ENCODE measurements at places on chromosomes 1 and 21.
A peak's percentile ranks its signal among the peaks of the same experiment; 100 is the strongest.

- DNase-seq = peak; percentile 43
These were observed 11.3 kb upstream of the MAP10 start for GRCh38 chr1:232793944-232794343.

DNA sequence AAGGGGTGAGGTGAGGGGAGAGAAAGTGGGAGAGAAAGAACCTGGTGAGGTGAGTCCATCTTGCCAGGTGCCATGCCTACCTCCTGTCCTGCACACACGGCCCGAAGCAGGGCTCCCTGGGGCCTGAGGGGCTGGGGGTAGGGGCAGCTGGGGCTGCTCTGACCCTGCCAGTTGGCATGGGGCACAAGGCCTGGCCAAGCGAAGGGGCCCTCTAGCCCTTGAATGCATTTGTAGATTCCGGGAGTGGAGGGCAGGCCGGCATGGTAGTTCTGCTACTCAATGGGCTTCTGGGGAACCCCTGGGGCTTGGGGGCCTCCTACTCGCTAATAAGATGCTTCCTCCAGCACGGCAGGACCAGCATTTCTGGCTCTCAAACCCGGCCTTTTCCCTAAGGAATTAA, 3.6 kb upstream of the PRDM16 start:
- no peak for DNase-seq

- DNase-seq = no peak
These were observed 94.2 kb upstream of the COA6 start for GRCh38 chr1:234279021-234279420.

GRCh38 chr1:180765151-180765550, 133.3 kb downstream of the XPR1 start:
- no peak for DNase-seq

GRCh38 chr1:151542710-151543129, 2.6 kb downstream of the TUFT1 start:
- DNase-seq = no peak

DNA sequence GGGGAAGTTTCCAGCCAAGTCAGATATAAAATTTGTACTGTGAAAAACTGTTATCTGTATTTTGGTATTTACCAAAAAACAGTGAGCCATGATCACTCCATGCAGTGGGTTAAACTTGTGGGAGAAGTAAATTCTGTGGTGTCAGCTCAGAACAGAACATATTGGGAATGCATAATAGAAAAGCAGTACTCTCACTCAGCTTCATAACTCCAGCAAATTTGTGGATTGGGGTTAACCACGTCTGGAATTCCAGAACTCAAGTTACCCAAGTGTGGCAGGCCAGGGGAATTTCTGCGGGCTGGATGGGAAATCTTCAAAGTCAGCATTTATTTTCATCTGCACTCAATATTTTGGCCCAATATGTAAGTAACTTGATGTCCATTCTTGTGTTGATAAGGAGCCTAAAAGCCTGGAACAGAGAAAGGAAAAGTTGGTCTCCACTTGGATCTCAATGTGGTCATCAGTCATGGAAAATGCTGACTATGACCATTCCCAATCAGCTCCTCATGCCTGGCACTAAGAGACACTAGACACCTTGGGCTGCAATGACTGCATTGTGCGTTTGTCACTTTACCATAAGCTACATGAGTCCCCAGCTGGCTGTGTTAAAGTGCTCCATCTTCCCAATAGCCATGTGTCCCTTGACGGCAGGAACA, 39.1 kb upstream of the ENAH start:
- peak; percentile 70 for DNase-seq

GRCh38 chr1:63547621-63548294, 24.4 kb downstream of the EFCAB7 start:
- DNase-seq = no peak

- DNase-seq = no peak
These were observed 6.1 kb downstream of the PDE9A start for GRCh38 chr21:42659416-42660117.

GRCh38 chr1:14160781-14161180, 437.7 kb upstream of the KAZN start:
- DNase-seq = no peak

GRCh38 chr1:40948741-40949443, 30.6 kb upstream of the CTPS1 start:
- DNase-seq = no peak

DNA sequence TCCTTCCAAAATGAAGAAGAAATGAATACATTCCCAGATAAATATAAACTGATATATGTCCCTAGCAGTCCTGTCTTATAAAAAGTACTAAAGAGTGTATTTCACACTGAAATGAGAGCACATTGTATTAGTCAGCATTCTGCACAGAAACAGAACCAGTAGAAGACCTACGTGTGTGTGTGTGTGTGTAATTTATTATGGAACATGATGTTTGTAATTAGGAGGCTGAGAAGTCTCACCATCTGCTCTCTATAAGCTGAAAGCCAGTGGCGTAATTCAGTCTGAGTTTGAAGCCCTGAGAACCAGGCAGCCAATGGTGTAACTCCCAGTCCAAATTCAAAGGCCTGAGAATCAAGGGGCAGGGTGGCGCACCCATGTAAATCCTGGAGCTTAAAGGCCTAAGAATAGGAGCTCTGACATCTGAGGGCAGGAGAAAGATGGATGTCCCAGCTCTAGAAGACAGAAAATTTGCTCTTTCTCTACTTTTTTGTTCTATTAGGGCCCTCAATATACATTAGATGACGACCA, 146.5 kb upstream of the LYPLAL1 start:
- no peak for DNase-seq

- no peak for DNase-seq
These were observed 20.1 kb upstream of the S100A10 start for GRCh38 chr1:152013664-152014237.

- no peak for DNase-seq
These were observed 51.1 kb upstream of the CFHR3 start for GRCh38 chr1:196723325-196724185.

- no peak for DNase-seq
These were observed 107.0 kb upstream of the IRF2BP2 start for GRCh38 chr1:234716908-234717375.

DNA sequence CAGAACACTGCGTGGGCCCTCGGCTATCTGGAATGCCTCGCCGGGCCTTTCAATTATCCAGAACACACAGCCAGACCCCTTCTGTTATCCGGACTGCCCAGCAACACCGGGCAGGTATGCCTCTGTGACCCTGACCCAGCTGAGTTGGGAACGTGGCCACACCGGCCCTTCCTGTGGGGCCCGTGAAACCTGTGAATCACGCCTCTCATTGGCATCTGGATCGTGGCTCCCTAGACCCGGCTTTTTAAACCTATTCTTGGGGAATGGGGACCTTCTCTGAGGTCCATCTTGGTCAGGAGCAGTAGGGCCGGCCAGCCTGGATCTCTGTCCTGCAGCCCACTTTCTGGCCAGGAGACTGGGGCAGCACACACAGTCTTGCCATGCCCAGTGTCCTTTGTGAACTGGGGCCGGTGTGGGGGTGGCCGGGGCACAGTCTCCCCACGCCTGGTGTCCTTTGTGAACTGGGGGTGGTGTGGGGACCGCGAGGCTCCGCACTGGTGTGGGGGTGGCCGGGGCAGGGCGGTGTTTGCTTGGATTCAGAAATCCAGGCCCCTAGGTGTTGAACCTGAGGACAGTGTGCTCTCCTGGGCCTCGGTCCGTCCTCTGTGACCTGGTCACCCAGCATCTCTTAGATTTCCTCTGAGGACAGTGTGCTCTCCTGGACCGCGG, 11.1 kb downstream of the COL18A1 start:
- DNase-seq = no peak

DNA sequence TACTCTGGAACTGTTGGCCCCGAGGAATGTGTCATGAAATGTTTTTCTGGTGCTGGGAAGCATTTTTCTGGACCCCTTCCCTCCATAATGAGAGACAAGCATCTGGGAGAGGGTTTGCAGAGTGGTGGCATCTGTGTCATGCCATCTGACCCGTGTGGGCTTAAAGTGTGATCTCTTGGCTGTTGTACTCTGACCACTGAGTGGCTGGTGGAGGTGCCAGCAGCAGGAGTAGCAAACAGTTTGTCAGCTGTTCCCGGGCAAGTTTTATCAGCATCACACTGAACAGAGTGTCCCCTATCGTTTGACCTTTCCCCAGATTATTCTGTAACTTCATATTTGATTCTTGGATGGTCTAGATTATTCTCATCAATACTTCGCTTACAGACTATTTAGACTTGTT, 150.1 kb downstream of the HHAT start:
- no peak for DNase-seq

DNA sequence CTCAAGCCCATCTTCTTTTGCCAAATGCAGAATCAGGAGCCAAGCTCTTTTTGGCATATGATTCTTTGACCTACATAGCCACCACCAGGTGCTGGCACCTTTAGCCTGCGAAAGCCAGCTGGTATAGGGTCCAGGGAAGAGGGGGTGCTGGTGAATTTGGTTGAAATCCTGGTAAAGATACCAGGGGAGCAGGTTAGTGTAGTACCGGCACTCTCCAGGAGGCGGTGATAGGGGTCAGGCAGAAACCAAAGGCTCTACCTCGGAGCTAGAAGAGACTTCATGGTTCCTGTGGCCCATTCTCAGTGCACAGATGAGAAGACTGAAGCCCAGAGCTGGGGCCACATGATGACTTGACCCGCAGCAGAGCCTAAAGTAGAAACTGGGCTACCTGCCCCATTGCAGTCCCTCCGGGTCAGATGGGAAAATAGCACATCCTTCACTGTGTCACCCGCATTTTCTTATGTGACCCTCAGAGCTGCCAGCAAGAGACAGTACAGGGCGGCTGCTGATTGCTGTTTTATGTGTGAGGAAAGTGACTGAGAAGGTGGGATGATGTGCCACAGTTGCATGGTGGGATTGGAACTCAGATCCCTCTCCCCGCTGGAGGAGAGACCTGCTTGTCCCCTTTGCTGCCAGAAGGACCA, 36.0 kb upstream of the IL19 start:
- no peak for DNase-seq

DNA sequence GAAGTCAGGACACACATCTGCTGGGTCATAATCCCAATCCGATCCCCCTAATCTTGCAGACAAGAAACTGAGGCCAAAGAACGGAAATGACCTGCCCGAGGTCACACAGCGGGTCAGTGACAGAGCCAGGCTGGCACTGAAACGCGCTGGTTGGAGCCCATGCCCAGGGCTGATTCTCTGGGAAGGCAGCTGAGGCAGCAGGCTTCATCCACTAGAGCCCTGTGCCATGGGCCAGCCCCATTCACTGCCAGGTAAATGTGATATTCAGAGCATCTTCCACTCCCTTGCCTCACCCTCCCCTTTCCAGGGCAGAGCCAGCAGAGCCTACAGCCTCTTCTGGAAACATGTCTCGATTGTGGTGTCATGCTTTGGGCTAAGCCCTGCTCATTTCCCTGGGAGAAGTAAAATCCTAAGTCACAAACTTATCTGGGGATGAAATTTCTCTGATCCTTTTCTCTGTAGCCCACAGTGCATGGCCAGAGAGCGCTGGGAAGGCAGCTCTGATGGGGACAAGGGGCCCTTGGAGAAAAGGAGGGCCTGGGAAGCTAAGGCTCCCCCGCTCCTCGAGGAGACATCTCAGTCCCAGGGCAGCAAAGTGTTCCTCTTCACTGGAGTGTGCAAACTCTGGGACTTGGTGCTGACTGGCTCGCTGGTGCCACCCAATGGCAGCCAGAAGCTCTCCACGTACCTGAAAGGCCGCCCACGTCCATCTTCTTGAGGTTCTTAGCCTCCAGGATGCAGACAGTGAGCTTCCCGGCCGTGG, 110.4 kb downstream of the SYT2 start:
- no peak for DNase-seq

- DNase-seq = no peak
These were observed 32.4 kb downstream of the SPTA1 start for GRCh38 chr1:158654086-158654485.

DNA sequence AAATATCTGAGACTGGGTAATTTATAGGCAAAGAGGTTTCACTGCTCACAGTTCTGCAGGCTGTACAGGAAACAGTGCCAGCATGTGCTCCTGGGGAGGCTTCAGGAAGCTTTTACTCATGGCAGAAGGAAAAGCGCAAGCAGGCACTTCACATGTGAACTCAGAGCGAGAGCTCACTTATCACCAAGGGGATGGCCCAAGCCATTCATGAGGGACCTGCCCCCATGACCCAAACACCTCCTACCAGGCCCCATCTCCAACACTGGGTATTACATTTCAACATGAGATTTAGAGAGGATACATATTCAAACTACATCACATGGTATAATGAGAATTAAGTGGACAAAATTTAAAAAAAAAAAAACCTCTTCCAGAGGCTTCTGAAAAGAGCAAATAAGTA, 13.7 kb downstream of the WASF2 start:
- DNase-seq = no peak

- no peak for DNase-seq
These were observed 1.5 kb downstream of the SHISA4 start for GRCh38 chr1:201890223-201890622.

- no peak for DNase-seq
These were observed 90.9 kb downstream of the IER5 start for GRCh38 chr1:181179279-181179986.

DNA sequence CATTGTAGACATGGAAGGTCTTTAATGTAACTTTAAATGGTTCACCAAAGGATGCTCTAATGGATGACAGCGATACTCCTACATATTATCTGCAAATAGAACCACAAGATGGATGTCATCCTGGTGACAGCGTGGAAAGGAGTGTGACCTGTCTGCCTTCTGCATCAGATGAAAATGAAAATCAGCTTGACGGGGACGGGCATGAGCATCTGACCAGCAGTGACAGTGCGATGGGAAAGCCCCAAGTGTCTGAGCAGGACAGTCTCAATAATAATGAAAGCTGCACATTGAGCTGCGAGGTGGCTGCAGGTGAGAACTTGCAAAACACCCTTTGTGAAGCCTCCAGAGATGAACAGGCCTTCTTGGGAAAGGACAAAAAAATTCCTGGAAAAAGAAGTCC, 25.2 kb downstream of the CNST start:
- DNase-seq = no peak

DNA sequence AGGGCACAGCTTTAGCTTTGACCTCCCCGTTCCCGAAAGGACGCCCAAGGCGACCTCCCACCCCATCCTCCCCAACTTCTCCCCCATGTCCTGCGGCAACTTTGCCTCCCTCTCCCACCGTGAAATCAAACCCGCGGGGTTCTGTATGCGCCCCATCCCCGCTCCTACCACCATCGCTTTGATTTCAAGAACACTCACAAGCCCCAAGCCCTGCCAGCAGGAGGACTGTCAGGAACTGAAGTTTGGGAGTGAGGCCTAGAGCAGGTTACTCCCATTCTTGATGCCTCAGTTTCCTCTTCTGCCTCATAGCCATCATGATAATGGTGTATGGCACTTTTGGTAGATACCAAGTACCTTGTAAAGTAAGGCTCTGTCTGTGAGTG, 2.3 kb downstream of the PTPRU start:
- no peak for DNase-seq

- no peak for DNase-seq
These were observed 41.2 kb upstream of the LBR start for GRCh38 chr1:225469051-225469450.

GRCh38 chr1:39159224-39160036, 45.1 kb upstream of the MACF1 start:
- no peak for DNase-seq

Measured in non-pigmented ciliary epithelial cell (primary cell).